ENCODE measurements at places on chromosomes 2 and 18.

DNA sequence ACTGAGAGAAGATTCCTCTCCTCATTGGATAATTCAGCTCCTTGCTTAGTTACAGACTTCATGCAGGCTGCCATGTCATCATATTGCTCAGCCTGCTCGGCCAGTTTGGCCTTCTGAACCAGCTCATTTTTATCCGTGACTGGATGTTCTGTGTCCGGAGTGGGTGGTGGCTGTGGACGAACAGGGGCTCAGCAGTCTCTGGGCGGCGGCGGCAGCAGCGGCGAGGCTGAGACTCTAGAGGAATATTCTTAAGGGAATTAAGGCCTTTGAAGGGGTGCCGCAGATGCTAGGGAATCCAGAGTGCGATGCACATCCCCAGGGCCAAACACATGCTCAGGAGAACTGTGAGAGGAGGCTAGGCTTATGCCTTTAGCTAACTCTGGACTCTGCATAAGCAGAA, 97.9 kb upstream of the GYPC start:
- DNase-seq: no peak

GRCh38 chr2:64975232-64975821, 13.9 kb upstream of the SLC1A4 start:
- peak; percentile 87 for DNase-seq

- DNase-seq: no peak
Observed at GRCh38 chr18:9874728-9875127, 11.0 kb upstream of the TXNDC2 start.

- no peak for DNase-seq
Observed at GRCh38 chr2:96847586-96847985, 3.8 kb upstream of the ANKRD23 start.

DNA sequence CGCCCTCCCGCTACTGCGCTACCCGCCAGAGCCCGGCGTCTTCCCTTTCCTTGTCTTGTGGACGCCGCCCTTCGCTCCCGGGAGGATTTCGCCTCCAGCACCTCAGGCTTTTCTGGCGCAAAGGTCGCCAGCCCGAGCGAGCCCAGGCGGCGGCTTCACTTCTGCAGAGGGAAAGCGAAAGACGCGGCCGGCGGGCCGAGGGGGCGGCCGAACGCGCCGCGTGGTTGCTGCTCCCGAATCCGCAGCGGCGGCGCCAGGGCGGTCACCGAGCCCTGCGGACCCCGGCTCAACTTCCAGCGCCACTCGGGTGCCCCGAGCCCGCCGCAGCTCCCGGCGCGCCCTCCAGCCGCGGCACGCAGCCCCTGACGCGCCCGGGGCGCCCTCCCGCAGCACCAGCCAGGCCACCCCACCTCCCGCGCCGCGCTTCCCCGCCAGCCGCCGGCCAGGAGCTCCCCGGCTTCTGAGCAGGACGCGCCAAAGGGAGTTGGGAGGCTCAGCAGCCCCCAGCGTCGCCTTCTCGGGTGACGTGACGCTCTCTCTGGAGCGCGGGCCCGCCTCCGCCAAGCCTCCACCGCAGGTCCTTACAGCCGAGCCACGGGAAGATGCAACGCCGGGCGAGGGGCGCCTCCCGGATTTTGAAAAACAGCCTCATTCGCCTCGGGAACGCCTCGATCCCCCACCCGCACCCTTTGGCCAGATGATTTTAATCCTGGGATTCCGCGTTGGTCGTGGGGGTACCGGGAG, 84.9 kb upstream of the EPB41L3 start:
- DNase-seq: peak; percentile 54

GRCh38 chr2:14454202-14454601, 178.3 kb upstream of the LRATD1 start:
- DNase-seq: no peak

- no peak for DNase-seq
Observed at GRCh38 chr2:160581035-160581434, 87.4 kb upstream of the RBMS1 start.

DNA sequence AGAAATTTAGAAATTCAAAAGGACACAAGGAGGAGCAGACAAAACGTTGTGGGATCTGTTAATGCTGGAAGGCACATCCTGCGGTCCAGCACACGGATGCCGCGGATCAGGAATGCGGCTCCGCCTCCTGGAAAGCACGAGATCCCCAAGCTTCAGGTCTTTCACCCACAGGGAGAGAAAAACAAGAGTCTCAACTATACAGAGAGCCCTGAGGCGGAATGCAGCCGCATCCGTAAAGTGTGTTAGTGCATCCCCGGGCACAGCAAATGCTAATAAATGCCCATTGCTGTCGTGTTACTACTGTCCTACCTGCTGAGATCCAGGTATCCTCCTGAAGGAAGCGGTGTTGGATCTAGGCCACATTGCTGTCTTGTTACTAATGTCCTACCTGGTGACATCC, 303.9 kb downstream of the EIPR1 start:
- DNase-seq: no peak

GRCh38 chr18:79631761-79632446, 47.7 kb upstream of the CTDP1 start:
- DNase-seq: no peak

GRCh38 chr2:201126308-201127151, 10.6 kb downstream of the CFLAR start:
- DNase-seq: no peak

GRCh38 chr2:9002637-9003365, 683 bp downstream of the MBOAT2 start:
- DNase-seq: no peak

DNA sequence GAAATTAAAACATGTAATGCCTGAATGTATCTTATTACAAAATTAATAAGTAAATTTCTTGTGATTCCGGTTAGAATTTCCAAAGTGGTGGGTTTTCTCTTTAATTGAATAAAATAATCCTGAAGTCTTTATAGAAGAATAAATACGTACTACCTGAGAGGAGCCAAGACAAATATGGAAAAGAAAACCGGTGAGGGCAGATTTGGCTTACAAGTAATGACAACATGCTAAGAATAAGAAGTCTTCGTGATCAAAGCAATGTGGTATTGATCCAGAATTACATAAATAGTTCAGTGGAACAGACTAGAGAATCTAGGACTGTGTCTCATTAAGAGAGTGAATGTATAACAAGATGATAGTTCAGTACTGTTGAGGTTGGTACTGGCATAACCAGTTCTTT, 167.5 kb downstream of the NEDD4L start:
- no peak for DNase-seq

DNA sequence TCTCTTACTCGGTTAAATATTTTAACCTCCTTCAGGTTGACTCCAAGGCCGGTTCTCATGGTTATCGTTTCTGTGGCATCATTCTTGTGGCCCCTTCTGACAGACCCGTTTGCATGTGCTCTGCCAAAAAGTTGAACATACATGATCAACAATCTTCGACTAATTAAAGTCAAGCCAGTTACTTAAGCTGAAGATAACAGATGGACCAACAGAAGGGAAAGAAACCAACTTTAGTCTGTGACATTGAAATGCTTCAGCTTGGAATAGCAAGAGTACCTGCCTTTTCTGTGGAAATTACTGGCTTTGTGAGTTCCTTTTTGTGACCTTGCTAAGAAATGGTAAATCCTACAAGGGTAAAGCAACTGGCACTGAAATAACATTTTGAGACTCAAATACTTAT, 1429.1 kb downstream of the LRP1B start:
- no peak for DNase-seq

DNA sequence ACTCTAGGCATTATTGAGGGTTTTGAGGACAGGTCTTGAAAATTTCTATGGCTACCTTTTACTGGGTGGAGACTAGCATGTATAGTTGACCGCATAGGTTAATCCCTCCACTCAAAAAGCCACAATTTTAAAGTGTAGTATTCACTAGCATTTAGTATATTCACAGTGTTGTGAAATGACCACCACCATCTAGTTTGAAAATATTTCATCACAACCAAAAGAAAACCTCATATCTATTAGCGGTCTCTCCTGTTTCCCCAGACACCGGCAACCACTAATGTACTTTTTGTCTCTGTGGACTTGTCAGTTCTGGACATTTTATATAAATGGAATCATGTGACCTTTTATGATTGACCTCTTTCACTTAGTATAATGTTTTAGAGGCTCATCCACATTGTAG, 53.9 kb downstream of the MSH2 start:
- no peak for DNase-seq

All from urothelium cell line (cell line).